NCI-H446 treated with DMSO at 0.1 percent for 48 hours (cell line): ENCODE measurements at places on chromosomes 4 and X.
A peak's percentile ranks its signal among the peaks of the same experiment; 100 is the strongest.

- DNase-seq, result no peak
Observed at GRCh38 chr4:123846561-123846960, 450.0 kb downstream of the SPRY1 start.

DNA sequence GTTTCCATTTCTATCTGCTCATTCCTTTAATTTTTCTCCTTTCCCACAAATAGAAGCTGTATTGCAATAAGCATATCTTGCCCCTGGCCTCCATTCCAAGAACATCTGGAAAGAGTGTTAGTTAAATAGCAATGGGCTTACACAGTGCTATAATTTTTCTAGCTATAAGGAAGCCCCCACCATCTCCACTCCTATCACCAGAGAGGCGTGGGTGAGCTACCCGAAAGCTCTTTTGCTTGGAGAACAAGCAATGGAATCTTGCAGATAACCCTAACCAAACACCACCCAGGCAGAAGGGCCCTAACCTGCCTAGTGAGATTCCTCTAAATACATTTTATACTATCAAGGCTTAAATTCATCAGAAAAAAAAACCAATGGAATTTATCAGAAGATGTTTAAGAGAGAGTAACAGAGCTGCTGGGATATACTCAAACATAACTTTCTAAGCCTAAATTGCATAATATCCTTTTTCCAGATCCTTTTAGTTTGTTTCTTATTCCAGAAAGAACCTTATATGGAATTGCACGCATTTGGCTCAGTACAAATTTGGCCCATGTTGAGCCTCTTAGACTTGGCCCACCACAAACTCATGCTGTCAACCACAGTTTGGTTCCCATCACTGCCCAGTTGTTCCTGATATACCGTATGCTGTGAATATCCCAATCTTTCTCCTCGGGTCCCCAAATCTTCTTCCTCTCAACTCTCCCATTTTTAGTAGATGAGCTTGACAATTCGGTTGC lies 91.6 kb upstream of the PLAC1 start:
- DNase-seq, result no peak

- peak; percentile 24 for DNase-seq
Observed at GRCh38 chr4:121777625-121778024, 12.7 kb upstream of the SMIM43 start.

DNA sequence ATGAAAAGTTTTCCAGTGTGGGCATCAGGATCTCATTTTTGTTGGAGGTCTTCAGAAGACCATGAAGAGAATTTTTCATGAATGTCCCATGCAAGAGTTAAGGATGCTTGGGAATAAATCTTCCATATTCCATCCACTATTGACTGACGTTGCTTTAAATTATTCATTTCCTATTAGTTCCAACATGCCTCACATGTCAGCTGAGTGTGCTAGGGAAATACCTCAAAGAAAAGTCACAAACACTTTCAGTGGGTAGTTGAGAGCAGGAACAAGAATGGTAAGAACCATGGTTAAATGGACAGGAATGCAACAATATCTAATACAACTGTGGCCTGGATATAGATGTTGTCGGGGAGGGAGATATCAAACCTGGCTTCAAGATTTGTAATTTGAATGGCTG lies 610.1 kb downstream of the TECRL start:
- DNase-seq, result no peak

DNA sequence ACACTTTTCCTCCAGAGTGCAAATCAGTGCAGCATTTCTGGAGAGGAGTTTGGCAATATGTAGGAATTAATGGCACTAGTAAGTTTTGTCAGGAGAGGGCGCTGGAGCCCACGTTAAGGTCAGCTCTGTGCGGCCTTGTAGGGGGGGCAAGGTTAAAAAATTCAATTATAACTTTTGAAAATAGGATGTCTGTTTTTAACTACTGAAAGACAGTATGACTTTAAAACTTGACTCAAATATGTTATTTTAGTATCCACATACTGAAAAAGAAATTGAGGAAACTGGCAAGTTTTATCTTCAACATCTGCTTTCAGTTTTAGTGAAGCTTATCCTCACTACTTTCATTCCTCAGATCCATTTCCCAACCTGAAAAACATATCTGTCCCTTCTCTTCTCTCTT lies 30.9 kb upstream of the HSD17B13 start:
- no peak for DNase-seq

GRCh38 chrX:928606-929005 lies 283.8 kb downstream of the CRLF2 start:
- no peak for DNase-seq

DNA sequence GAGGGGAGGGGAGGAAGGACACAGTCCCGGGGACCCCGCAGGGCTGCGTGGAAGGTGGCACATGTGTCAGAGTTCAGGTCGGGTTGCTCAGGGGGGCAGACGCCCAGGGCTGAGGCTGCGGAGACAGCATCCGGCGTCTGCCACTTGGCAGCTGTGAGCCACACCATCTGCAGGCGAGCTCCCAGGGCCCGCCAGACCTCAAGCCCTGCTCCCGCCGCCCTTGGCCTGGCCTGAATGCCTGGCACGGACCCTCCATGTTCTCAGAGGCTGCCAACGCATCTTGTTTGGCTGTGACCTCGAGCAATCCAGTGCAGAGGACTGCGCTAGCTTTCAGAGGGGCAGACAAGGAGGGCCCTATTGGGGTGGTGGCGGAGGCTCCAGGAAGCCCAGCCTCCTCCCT lies 5.1 kb downstream of the BGN start:
- DNase-seq, result peak; percentile 60
